ENCODE measurements at places on chromosomes 11 and 22.

DNA sequence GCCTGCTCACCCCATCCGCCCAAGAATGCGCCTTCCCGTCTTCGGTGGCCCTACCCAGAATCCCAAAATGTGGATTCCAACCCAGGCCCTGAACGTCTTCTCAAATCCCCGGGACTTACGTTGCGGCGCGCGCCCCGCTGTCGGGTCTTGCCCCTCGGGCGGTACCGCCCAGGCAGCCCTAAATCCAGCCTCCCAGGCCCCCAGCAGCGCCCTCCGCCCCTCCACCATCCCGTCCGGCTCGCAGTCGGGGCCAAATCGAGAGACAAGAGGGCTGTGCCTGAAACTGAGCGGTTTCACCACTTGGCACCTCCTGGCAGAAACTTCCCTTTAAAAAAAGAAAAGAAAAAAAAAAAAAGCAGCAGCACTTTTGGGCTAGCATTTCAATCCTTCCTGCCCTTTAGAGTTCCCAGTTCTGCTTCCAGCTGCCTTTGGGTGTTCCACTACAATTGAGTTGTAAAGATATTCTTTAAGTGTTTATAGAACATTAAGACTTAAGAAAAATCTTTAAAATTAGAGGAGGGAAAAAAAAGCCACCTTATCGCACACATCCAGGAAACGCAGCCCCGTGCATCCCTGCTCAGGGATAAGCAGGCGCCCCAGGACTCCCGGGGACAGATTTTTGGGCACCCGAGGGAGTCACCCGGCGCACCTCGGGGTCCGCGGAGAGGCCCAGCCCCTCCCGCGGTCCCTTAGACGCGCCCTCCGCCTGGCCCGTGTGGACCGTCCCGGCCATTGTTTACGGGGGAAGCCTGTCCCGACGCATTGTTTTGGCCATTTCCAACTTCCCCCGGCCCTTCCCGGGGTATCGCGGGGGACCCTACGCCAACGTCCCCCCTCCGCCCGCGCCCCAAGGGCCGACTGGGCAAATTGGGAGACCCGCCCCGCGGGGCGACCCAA lies 57.6 kb downstream of the KCNJ4 start:
- DNase-seq = peak; percentile 39

- DNase-seq = peak; percentile 21
Measured at GRCh38 chr11:46559815-46560214, 34.0 kb downstream of the AMBRA1 start.

DNA sequence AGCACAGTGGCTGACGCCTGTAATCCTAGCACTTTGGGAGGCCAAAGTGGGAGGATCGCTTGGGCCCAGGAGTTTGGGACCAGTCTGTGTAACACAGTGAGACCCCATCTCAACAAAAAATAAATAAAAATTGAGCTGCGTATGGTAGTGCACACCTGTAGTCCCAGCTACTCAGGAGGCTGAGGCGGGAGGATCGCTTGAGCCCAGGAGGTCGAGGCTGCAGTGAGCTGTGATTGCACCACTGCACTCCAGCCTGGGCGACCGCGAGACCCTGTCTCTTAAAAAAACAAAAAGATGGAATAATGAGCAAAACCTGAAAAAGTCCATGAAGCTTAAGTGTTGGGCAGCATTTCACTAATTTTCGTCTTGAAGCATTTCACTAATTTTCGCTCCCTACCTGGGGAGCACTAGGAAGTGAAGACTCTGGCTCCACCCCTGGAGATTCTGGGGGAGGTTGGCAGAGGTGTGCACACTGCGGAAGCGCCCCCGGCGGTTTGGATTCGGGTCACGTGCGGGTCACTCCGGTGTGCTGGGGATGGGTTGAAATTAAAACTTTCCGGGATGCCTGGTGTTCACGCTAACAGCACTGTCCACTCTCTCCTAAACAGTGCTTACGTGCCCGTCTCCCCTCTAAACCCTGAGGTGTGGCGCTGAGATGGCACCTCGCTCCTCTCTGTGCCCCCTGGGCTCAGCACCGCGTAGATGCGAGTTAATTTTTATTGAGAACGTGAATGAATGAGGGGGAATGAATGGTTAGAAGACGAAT lies 906 bp upstream of the NAA40 start:
- DNase-seq = no peak

GRCh38 chr22:36493690-36494110 lies 12.3 kb upstream of the TXN2 start:
- peak; percentile 62 for DNase-seq

DNA sequence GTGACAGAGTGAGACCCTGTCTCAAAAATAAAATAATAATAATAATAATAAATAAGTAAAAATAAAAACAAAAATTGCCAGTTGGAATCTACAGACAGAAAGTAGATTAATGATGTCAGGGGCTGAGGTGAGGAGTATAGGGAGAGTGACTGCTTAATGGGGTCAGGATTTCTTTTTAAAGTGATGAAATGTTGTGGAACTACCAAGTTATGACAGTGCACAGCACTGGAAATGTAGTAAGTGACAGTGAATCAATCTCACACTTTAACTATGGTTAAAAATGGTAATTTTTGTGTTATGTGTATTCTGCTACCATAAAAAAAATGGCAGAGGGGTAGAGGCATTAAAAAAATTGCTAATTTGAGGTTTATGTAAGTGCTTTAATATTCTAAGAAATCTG lies 87.2 kb downstream of the ATG16L2 start:
- DNase-seq = no peak

DNA sequence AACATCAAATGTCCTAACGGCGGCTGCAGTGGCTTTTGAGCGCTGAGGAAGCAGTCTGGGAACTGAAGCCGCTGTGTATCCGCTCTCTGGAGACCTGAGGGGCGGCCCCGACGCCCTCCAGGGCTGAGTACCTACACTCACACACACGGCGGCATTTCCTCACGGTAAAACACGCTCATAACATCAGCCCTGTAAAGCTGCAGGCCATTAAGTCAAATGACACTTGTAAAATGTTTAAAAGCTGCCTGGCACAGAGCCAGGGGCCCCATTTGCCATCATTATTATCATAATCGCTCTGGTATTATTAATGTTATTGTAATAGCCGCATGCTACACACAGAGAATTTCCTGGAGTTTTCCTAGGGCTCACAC lies 5.1 kb downstream of the CARS1 start:
- no peak for DNase-seq

- DNase-seq = no peak
Measured at GRCh38 chr11:87465716-87466115, 428.0 kb downstream of the TMEM135 start.

DNA sequence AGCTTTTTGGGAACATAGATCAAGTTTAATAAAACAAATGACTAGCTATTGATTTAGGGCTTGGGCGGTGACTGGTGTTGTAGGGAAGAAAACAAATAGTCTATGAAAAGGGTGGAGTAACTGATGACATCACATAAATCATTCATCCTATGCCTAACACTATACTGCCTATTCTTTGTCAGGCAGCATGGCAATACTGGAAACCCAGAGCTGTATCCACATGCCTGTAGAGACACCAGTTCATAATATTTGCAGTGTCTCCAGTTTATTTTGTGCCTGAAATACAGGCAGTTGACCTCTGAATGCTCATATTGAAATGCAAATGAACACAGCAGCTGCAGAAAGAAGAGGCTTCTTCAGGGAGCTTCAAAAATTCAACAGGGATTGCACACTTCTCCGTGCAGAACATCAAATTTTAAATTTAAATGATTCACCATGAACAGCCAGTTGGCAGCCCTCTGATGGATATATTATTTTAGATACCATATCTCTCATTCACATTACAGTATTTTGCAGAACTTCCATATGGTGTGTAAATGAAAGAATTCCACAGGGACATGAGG lies 283.1 kb upstream of the CTSC start:
- no peak for DNase-seq

DNA sequence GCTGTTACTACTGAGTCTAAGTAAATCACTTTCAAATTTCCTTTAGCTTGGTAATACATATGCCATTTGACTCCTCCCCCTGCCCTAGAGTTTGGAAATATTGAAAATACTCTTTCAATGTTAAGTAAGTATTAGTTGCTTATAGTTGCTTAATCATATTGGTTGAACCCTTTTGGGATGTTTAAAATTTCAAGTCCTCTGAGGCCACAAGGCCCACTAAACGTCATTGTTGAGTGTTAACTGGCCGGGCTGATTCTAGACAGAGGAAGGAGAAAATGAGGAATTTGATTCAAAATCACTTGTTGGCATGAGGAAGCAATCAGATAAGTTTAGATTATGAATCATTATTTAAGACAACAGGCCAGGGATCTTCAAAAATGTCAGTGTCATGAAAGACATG lies 8.5 kb downstream of the NAV2 start:
- no peak for DNase-seq

- no peak for DNase-seq
Measured at GRCh38 chr11:2220173-2220771, 48.7 kb upstream of the TH start.
